ENCODE measurements at places on chromosomes 12 and 14. TPM values are rescaled to one million over a fixed set of nuclear protein-coding genes. Genes with fewer than 3 reads are reported as not detected.

- DNase-seq, result no peak
These were observed 7.5 kb downstream of the SLC8A3 start for GRCh38 chr14:70181276-70181675.

GRCh38 chr14:68137704-68138619 is 318.4 kb downstream of the RAD51B start:
- DNase-seq, result no peak

The NPFF gene
- total RNA-seq, result 0.44 TPM

- no peak for DNase-seq
These were observed 66.6 kb downstream of the BTG1 start for GRCh38 chr12:92079054-92079385.

GRCh38 chr12:53756300-53757100 is 4.7 kb upstream of the CISTR start:
- no peak for DNase-seq

GRCh38 chr12:66744956-66745383 is 66.1 kb upstream of the GRIP1 start:
- DNase-seq, result no peak

DNA sequence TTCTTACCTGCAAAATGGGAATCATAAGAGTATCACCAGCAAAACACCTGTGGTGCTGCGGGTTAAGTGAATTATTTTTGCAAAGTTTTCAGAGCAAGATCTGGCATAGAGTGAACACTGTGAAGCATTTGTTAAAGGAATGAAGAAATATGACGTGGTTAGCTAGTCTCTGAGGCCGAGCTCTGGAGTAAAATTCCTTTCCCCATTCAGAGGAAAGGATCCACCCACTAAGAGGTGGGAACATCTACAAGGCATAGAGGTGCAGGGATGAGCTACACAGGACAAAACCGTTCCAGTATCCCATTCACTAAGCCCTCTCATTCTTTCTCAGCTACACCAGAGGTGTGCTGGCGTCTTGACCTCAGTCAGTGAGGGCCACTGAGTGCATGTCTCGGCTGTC is 48.5 kb downstream of the JAG2 start:
- no peak for DNase-seq

- no peak for DNase-seq
These were observed 199.8 kb upstream of the ARHGAP5 start for GRCh38 chr14:31877255-31877798.

DNA sequence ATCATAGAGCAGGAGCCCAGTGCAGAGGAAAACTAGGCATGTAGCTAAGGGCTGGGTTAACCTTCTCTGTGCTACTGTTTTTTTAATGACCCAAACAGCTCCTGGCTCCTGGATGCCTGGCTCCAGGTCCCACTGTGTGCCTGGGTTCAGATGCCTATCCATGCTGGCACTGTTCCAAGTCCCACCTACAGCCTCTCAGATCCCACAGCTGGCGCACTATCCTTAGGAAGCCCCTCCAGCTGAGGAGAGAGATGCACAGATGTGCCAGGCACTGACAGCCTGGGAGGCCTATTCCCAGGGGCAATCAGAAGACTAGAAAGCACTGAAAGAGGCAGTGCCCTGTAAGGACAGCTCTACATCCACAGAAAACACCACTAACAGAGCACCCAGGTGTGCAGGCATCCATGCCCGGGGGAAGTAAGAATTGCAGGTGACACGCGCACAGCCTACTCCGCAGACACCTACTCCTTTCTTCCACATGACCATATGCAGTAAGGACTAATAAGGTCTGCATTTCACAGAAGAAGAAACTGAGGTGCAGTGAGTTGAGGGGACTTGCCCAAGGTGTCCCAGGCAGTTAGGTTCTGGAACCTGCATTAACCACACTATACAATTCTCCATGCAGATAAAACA is 51.2 kb downstream of the PITPNM2 start:
- no peak for DNase-seq

- DNase-seq, result no peak
These were observed 19.3 kb downstream of the OS9 start for GRCh38 chr12:57713209-57713608.

- no peak for DNase-seq
These were observed 108.0 kb upstream of the TMEM132D start for GRCh38 chr12:130011611-130012385.

- DNase-seq, result no peak
These were observed 3.3 kb upstream of the PDZRN4 start for GRCh38 chr12:41184864-41185263.

GRCh38 chr12:70268972-70269371 is 25.7 kb downstream of the CNOT2 start:
- DNase-seq, result no peak

DNA sequence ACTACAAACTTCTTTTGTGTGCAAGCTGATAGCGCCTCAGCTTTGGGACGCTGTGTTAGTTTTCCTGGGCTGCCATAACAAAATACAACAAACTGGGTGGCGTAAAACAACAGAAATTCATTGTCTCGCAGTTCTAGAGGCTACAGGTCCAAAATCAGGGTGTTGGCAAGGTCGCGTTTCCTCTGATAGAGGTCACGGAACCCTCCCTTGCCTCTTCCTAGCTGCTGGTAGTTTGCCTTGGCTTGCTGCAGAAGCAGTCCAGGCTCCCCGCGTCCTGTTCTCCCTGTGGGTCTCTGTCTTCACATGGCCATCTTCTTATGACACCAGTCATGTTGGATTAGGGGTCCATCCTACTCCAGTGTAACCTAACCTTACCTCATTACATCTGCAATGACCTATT is 32.8 kb upstream of the PTGR2 start:
- no peak for DNase-seq

DNA sequence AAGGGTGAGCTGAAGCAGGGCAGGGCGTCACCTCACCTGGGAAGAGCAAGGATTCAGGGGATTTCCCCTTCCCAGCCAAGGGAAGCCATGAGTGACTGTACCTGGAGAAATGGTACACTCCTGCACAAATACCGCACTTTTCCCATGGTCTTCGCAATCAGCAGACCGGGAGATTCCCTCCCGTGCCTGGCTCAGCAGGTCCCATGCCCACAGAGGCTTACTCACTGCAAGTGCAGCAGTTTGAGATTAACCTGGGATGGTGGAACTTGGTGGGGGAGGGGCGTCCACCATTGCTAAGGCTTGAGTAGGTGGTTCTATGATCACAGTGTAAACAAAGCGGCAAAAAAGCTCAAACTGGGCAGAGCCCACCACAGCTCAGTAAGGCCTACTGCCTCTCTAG is 11.0 kb upstream of the DHRS4 start:
- DNase-seq, result no peak

GRCh38 chr12:26523708-26524150 is 309.3 kb downstream of the ITPR2 start:
- DNase-seq, result no peak

DNA sequence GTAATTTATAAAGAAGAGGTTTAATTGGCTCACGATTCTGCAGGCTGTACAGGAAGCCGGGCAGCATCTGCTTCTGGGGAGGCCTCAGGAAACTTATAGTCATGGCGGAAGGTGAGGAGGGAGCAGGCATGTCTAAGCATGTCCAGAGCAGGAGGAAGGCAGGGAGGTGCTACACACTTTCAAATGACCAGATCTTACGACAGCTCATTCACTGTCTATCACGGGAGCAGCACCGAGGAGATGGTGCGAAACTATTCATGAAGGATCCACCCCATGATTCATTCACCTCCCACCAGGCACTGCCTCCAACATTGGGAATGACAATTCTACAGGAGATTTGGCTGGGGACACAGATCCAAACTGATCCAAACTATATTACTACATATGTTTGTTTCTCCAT is 10.0 kb downstream of the SFSWAP start:
- DNase-seq, result no peak

DNA sequence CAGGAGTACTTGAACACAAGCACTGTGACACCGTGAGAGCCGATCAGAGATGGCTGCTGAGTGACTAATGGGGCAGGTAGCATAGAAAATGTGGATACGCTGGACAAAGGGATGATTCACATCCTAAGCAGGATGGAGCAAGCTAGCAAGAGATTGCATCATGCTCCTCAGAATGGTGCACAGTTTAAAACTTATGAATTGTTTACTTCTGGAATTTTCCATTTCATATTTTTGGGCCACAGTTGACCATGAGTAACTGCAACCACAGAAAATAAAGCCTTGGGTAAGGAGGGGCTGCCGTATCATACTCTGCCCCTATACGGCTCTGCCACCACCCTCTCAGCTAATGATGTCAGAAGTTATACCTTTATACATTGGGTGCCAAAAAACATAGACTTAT is 23.3 kb upstream of the MARK3 start:
- no peak for DNase-seq

DNA sequence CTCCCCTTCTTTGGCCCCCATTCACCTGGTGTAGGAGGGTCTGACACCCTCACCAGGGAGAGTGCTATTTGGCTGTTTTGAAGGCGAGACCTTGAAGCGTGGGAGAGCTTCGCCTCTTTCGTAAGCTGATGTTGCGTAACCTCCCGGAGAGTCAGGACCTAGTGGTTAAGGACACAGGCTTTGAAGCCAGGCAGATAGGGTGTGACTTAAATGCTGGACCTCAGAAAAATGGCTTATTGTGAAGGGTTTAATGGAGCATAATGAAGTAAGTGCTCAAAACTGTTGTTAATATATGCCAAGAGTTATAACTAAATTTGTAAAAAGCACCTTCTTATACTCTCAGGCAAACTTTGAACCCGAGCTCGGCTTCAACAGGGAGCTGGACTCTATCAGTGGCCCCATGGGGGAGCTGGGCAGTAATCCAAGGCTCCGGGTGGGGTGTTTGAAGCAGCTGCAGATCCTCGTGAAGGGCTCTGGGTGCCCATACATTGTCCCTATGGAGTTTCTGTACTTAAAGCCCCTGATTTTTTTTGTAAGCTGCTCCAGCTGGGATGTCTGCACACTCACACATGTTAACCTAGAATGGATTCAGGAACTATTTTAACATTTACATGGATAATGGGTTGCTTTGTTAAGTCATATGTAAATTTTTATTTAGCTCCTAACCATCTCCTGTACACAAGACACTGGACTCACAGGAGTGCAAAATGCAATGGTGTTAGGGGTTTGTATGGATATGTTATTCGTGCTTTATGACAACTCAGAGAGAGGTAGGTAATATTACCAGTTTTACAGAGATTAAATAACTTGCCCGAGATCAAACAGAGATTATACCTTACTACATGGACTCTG is 26.0 kb downstream of the PPFIBP1 start:
- no peak for DNase-seq

The KLRK1 gene
- not detected for total RNA-seq
